ENCODE measurements at places on chromosomes 7 and 10.

DNA sequence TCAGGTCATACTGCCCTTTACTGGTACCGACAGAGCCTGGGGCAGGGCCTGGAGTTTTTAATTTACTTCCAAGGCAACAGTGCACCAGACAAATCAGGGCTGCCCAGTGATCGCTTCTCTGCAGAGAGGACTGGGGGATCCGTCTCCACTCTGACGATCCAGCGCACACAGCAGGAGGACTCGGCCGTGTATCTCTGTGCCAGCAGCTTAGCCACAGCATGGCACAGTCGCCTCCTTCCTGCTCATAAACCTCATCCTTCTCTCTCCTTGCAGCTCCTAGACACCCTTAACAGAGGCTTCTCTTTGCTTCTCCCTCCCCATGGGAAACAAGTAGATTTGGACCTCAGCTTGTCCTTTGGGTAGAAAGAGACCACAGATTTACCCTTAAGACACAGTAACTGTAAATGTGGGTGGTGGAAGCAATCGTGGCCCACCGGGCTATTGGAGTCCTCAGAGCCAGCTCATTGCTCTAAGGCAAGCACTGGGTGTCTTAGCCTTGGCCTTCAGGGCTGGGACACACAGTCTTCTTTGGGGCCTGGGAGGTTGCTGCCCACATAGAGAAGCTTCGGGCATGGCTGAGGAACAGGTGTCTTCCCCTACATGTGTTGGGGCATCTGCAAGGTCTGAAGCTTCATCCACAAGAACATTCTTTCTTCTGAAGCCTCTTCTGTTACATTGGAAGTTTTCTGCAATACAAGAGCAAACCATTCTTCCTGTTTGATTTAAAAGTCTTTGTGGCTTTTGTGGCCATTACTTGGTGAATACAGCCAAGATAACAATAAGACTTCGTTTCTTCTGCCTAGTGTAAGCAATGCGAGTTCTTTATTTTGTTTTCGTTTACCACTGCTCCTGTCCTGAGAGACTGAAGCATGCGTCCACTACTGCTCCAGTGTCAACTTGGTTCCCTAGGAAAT lies 95.5 kb upstream of the PRSS58 start:
- DNase-seq: no peak

GRCh38 chr10:115063701-115064658 lies 29.2 kb upstream of the ATRNL1 start:
- DNase-seq: no peak

- no peak for DNase-seq
Measured at GRCh38 chr7:135389971-135390370, 119.9 kb downstream of the CNOT4 start.

DNA sequence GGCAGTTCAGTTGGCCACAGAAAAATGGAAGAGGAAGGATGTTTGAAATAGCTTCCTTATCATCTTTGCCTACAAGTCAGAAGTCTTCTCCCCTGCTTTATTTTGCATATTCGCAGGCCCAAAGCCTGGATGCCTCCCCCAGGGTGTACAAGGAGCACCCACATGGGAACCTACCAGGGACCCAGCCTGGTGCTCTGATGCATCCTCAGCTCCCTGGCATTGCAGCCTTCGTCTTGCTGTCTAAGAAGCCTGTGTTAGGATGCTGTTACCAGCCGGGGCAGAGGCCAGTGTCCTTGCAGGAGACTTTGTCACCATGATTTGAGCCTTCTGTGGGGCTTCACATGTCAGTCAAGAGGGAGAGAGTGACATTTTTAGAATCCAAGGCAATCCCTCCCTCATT lies 27.0 kb upstream of the GPR26 start:
- no peak for DNase-seq

DNA sequence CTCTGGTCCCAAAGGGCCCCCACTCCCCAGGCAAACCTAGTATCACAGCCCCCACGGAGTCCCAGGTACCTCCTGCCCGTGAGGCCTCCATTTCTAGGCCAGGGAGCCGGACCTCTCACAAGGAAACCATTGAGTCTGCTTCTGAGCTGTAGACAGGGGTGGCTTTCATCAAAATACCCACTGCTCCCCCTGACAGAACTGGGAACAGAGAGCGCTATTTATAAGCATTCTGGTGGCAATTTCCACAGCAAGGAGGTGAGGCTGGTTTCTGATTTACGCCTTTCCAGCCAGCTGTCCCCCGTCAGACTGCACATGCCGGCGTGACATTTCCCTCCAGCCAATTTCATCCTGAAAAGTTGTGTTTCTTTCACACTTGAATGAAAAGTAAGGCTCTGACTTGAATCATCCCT lies 407.5 kb upstream of the PRKCQ start:
- no peak for DNase-seq

DNA sequence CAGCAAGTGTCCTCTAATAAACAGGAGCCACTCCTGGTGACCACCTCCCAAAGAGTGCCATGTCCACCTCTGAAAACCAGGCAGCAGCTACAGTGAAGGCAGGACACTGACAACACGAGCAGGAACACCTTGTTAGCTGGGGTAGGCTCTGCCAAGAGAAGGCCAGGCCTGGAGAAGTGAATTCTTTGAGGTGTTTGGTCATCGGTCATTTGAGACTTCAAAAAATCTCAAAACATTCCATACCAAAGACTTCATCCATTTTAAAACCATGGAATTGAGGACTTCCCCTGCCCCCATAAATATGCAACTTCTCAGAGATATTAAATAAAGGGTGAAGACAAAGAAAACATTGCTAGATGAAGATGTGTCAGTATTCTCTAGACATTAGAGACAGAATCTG lies 28.4 kb upstream of the OPALIN start:
- no peak for DNase-seq
